ENCODE measurements at places on chromosomes 2 and 18.

DNA sequence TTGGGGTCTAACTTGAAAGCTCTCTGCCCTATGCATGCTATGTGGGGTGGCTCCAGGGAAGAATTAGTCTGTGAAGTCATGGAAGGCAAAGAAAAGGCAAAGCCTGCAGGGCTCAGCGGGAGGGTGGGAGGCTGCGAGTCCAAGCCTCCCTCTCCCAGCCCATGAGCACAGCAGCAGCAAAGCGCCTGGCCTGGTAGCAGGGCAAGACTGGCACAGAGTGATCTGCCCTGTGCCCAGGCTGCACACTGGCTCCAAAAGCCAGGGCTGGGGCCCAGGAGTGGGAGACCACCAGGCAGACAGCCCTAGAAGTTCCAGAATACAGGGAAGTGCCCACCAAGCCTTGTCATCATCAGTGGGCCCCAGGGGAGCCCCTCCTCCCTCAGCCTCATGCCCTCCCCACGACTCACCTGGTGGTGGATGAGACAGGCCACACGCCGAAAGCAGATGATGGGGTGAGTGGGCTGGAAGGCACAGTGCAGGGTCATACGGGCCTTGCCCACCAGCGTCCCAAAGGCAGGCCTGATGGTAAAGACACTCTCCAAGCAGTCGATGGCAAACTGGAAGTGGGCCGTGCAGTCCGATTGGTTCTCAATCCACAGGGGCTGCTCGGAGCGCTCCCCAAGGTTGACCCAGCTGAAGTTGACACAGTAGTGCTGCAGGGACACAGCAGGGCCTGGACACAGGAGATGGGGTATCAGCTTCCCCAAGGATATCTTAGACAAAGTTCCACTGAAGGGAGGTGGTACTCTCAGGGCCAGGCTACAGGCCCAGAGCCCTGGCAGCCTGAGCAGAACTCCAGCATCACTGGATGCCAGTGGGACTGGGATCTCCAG is 12.1 kb downstream of the CFAP65 start:
- DNase-seq = no peak

DNA sequence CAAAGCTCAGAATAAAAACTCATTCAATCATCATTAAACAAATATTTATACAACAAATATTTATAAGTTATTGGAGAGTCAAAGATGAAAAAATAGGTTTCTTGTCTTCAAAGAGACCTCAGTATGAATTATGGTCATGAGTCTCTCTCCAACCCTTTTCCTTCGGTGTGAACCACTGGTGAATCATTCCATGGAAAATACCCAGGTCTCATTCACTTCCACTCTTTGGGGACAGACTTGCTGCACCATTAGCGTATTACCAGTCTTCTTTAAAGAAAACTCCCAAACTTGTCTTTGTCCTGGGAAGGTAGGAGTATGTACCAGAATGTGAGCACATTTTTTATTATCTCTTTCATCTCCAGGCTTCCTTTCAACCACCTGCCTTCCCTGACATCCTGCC is 257.4 kb upstream of the RBMS1 start:
- no peak for DNase-seq

GRCh38 chr18:56108478-56109367 is 520.7 kb upstream of the TCF4 start:
- DNase-seq = no peak

DNA sequence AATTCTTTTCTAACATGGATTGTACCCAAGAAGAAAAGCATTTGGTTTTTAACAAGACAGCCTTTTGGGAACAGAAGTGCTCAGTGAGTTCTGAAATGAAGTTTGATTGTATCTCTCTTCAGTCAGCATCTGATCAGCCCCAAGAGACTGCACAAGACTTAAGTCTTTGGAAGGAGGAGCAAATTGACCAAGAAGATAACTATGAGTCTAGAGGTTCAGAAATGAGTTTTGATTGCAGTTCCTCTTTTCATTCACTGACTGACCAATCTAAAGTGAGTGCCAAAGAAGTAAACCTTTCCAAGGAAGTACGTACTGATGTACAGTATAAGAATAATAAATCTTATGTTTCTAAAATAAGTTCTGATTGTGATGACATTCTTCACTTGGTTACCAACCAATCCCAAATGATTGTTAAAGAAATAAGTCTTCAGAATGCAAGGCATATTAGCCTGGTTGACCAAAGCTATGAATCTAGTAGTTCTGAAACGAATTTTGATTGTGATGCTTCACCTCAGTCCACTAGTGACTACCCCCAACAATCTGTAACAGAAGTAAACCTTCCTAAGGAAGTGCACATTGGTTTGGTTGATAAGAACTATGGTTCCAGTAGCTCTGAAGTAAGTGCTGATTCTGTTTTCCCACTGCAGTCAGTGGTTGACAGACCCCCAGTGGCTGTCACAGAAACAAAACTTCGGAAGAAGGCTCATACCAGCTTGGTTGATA is 31.2 kb downstream of the ZDBF2 start:
- DNase-seq = no peak

- DNase-seq = peak; percentile 95
Measured at GRCh38 chr2:240819858-240820606, at the start of gene KIF1A. KIF1A (minus strand) TSS chr2:240820219; CDS start chr2:240797752, 22,467 bp downstream.

GRCh38 chr2:221197225-221197856 is 374.8 kb downstream of the EPHA4 start:
- DNase-seq = no peak

- no peak for DNase-seq
Measured at GRCh38 chr2:147792966-147793617, 51.7 kb upstream of the ACVR2A start.

GRCh38 chr2:217329023-217329431 is 469.2 kb upstream of the TNP1 start:
- DNase-seq = no peak

DNA sequence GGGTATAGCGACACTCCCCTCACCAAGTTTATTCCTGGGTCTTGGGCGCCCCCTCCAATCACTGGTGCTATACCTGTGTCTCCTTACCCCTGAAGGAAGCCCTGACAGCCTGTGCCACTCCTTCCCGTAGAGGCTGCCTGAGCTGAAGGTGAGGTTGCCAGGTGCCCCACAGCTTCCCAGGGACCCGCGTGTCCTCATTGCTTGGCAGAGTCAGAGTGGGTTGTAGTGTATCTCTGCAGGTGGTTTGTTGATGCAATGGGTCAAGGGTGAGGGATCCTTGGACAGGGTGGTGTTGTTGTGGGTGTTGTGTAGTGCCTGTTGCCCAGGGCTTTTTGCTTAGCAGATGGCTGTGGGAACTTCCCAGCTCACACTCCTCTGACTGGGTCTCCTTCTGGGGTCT is 438.7 kb upstream of the FSIP2 start:
- no peak for DNase-seq

All from NCI-H146 (cell line).